ENCODE measurements at places on chromosomes 16 and 17.

DNA sequence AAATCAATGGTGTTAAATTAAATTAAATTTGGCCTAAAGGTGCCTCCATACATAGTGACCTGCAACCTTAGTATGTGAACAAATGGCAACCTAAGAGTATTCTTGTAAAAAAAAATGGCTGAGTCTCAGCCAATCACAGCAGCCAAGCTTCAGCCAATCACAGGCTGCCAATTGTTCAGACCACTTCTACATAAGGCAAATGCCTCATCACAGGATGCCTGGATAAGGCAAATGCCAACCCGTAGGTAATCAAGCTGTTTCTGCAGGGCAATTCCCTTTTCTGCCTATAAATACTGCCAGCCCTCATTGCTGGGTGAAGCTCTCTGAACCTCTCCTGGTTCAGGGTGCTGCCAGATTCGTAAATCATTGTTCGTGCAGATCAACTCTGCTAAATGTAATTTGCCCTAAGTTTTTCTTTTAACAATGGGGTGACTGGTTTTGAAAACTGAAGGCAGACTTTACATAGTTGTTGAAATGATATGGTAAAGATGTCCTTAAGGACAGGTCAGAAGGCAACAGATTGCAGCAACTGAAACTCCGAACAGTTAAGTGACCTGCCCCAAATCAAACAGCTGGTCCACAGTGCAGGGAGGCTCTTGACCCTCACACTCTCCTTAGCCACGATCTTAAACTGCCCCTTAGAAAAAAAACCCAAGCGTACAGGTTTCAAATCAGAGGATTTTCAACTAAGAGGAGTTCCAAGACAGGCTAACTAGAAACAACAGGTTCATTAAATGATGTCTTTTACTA, 50.3 kb downstream of the N4BP1 start:
- no peaks in the 10 kb centered on the region for H3K27me3 ChIP-seq
- no peak overlapping the region for H3K4me3 ChIP-seq
- H3K27ac ChIP-seq = no peak overlapping the region
- H3K36me3 ChIP-seq = no peaks in the 10 kb centered on the region
- no peak for DNase-seq
- peaks cover 4% of the 10 kb centered on the region for H3K4me1 ChIP-seq

DNA sequence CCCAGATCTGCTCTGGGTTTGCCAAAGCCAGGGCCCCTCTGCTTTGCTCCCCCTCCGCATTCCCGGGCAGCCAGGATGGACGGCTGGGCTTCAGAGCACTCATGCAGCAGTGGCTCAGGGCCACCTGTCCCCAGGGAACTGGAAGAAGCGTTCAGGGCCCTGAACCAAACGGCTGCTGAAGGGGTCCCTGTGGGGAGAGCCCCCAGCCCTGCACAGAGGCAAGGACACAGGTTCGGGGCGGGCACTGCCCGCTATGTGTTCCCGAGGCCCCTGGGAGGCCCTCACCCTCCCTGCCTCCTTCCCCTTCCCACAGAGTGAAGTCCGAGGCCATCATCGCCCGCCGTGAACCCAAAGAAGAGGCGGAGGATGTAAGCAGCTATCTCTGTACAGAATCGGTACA, 10.4 kb downstream of the NME3 start:
- H3K4me3 ChIP-seq = no peak overlapping the region
- no peaks in the 10 kb centered on the region for H3K4me1 ChIP-seq
- no peak overlapping the region for H3K27ac ChIP-seq

DNA sequence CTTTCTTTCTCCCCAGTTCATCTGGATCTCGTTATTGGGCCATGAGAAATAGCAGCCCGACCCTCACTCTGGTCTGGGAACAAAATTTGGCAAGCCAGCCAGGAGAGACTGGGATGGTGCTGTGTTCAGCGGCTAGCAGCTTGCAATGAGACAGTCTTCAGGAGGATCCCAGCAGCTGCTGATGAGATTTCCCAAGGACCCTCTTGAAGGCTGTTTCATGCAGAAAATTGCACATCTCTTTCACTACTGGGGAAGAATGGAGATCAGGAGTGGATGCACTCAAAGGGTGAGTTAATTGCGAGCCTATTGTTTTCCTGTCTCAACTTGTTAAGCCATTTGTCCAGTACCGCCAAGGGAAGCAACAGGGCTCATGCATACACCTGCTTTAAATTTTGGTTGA, 5.5 kb upstream of the COIL start:
- H3K27ac ChIP-seq = no peak overlapping the region
- no peak overlapping the region for H3K4me3 ChIP-seq
- H3K27me3 ChIP-seq = no peaks in the 10 kb centered on the region
- H3K4me1 ChIP-seq = no peaks in the 10 kb centered on the region

- DNase-seq = no peak
- H3K27me3 ChIP-seq = peaks cover 8% of the 10 kb centered on the region
- H3K27ac ChIP-seq = no peak overlapping the region
- H3K36me3 ChIP-seq = no peaks in the 10 kb centered on the region
- no peaks in the 10 kb centered on the region for H3K4me1 ChIP-seq
These were observed 213.1 kb downstream of the FOXL1 start for GRCh38 chr16:86791287-86792035.

- H3K27ac ChIP-seq = no peak overlapping the region
- no peaks in the 10 kb centered on the region for H3K36me3 ChIP-seq
- H3K4me1 ChIP-seq = no peaks in the 10 kb centered on the region
- no peaks in the 10 kb centered on the region for H3K27me3 ChIP-seq
- no peak for DNase-seq
These were observed 50.2 kb downstream of the SDK2 start for GRCh38 chr17:73594025-73594424.

DNA sequence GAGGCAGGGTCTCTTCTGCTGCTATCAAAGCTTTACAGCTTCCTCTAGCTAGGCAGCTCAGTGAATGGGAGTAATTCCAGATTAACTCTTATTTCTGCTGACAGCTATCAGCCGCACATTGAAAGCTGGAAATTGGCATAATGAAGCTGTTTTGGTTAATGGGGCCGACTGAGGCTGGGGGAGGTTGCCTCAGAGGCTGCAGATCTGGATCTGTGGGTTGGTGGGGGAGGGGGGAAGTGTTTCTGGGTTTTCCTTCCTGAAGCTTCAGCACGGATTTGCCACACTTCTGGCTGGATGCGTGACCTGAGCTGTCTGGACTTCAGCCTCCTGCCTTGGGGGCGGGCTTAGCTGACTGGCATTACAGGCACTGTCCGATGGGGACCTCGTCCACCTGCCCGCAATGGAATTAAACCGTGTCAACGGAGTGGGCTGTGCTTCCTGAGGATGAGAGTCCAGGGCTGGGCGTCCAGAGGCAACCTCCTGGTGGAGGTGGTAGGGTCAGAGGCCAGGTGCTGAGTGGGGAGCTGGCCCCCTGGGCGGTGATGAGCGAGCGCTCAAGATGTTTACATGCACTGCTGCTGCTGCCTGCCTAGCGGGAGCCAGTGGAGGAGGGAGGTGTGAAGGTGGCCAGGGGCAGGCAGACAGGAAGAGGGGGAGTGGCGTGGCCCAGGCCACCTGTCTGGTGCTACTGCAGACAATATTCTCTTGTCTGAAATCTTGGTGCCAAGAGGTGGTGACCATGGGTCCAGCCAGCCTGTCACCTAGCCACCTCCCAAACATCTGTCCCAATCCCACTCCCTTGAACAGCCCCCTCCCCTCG, 6.7 kb upstream of the ABCC3 start:
- no peak overlapping the region for H3K27ac ChIP-seq
- peak; percentile 41 for DNase-seq
- peaks cover 8% of the 10 kb centered on the region for H3K4me1 ChIP-seq

Measured in pancreas (tissue), 10 donors.